ENCODE measurements at places on chromosomes 7 and 10.

- DNase-seq = no peak
These were observed 50.3 kb downstream of the SLIT1 start for GRCh38 chr10:97135464-97135863.

GRCh38 chr7:128591705-128592104, 80.4 kb upstream of the GARIN1A start:
- DNase-seq = no peak

DNA sequence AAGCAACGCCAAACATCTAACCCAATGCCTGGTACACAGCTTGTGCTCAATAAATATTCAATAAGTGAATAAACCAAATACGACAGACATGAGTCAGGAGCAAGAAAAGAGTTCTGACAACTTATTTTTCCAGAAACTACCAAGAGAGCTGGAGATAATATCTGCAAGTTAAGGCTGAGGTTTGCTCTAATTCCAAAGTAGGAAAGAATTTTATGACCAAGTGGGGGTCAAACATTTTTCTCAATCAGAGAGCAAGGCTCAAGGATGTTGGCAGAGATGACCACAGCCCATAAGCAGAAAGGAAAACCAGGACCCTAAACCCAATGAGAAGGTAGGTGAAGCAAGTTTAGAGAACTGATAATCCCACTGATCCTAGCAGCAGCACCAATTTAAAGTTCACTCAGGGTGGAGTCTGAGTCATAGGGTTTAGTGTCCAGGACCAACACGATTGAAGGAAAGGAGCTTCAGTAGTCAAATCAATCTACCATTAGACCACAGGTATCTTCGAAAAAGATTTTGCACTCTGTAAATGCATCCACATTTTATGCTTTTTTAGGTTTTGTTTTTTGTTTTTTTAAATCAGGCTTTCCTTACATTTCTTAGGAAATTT, 49.3 kb upstream of the KCNIP2 start:
- DNase-seq = no peak

DNA sequence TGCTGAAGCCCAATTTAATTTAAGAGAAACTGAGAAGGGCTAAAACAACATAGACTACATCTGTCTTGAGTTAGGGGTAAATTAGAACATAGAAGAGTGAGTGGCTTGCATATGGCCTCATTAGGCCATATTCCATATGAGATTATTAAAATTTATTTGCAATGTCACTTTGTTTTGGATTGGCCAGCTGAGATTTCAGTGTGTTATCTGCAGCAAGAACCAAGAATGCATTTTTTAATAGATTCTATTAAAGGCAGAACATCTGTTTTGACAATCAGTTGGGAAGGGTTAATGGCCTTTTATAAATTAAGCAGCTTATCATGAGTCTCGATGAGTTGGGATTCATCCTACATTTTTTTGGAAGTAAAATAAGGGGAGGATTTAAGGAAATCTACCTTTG, 236.2 kb downstream of the DGKB start:
- DNase-seq = no peak

GRCh38 chr10:103512166-103512565, 18.7 kb downstream of the NEURL1 start:
- DNase-seq = no peak

DNA sequence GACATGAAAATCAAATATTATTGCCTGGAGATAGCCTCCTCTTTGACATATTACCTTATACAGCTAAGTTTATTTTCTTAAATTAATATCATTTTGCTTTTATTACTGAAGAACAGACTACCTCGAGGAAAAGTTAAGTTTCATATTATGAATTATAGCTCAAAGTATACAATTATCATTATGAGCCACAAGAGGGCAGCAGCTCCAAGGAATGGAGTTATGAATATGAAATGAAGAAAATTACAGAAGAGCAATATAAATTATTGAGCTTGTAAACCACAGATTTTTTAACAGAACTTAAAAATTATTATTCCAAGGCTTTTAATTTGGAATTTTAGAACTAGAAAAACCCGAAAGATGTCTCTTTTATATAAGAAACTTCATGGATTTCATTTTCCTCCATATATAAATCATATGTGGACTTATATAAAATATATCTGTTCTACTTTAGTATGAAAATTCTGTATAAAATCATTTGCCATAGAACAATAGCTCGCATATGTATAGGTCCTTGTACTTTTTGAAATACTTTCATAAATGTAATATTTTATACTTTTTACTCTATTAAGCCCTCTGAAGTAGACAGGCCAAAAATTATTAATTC, 40.1 kb downstream of the IQUB start:
- peak; percentile 7 for DNase-seq
